ENCODE measurements at places on chromosomes 16 and 17. TPM values are rescaled to one million over a fixed set of nuclear protein-coding genes. Genes with fewer than 3 reads are reported as not detected.
A peak's percentile ranks its signal among the peaks of the same experiment; 100 is the strongest.

- DNase-seq = no peak
These were observed 88.4 kb upstream of the CDH5 start for GRCh38 chr16:66278111-66278531.

Gene CD68
- 41.4 TPM for total RNA-seq

- no peak for DNase-seq
These were observed 110.2 kb upstream of the ERCC4 start for GRCh38 chr16:13809765-13810164.

DNA sequence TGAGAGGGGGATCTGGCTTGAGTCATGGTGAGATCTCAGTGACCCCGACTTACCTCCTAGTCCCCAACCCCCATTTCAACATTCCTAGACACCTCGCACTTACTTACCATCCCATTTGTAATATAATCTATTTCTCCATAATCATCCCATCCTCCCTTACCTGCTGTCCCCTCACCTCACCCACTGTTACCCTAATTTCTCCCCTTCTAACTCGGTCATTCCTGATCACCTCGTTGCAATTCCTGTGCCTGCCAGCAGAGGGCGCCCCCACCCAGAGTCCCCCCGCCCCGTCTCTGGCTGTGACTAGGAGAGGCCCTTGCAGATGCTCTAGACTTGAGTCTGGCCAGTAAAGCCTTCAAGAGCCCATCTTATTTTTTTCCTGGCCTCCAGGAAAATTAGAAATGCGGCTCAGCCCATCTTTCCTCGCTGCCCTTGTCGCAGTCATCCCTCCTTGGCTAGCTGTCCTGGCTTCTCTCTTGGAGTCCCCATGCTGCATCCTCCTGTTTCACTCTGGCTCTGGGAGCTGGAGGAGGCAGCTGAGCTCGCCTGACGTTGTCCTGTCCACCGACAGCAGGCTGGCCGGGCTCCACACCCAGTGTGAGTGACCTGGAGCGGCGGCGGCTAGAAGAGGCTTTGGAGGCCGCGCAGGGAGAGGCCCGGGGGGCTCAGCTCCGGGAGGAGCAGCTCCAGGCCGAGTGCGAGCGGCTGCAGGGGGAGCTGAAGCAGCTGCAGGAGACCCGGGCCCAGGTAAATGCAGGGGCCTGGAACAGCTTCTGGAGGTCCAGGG lies 5.0 kb downstream of the TBKBP1 start:
- DNase-seq = peak; percentile 72

Gene ACE
- total RNA-seq = 23.0 TPM

GRCh38 chr17:66673668-66674276 lies 161.1 kb upstream of the CACNG5 start:
- DNase-seq = peak; percentile 57

DNA sequence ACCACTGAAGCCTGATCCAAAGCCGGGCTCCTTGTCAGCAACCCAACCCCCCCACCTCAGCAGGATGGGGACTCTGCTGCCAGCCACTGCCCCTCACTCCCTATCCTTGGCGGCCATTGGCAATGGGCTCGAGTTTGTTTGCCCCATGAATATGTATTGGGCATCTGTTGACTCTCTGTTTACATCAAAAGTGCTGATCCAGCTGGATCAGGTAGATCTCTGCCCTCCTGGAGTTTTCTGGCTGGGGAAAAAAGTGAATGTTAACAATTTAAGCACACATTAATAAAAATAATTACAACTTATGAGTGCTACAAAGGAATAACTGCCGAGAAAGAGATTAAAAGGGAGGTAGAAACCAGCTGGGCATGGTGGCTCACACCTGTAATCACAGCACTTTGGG lies 62.5 kb downstream of the ATP2C2 start:
- DNase-seq = no peak

Gene SRCIN1
- 2.5 TPM for total RNA-seq

GRCh38 chr16:9739301-9739700 lies 442.9 kb downstream of the GRIN2A start:
- DNase-seq = no peak

GRCh38 chr17:49571764-49572163 lies 3.9 kb upstream of the NXPH3 start:
- DNase-seq = no peak

DNA sequence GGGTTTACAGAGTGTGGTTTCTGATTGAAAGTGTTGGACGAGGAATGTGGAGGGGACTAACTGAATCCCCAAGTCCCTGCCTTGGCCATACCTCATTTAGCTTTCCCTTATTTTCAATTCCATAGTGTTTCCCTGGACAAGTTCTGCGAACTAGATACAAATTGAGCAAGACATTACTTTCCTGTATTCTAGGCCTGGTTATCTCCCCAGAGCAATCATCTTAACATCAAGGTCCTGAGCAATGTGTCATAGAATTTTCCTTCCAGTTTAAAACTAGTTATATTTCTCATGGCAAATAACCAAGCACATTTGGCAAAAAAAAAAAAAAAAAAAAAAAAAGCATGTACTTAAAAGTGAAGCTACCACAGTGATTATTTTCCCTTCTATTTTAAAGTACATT lies 330.1 kb downstream of the CDH11 start:
- DNase-seq = no peak

Gene EFCAB13
- 2.7 TPM for total RNA-seq

DNA sequence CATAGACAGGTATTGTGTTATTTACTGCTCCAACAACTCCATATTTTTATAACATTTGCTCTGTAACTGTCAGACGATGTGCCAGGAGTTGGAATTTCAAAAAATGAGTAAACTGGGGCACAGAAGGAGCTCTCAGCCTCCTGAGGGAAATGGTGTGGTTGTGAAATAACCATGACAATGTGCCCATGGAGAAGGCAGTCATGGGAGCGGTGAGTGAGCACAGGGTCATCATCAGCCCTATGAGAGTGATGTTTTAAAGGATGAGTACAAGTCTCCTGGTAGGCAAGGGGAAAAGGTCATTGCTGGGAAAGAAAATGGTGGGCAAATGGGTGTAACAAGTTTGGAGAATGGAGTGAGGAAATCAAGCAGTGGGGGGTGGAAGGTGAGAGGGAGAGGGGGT lies 115.0 kb upstream of the SEC14L1 start:
- DNase-seq = no peak

GRCh38 chr17:73740370-73740769 lies 96.1 kb upstream of the SDK2 start:
- no peak for DNase-seq

Measured in mucosa of descending colon (tissue), 3 donors.